ENCODE measurements at places on chromosomes 2 and 18.

DNA sequence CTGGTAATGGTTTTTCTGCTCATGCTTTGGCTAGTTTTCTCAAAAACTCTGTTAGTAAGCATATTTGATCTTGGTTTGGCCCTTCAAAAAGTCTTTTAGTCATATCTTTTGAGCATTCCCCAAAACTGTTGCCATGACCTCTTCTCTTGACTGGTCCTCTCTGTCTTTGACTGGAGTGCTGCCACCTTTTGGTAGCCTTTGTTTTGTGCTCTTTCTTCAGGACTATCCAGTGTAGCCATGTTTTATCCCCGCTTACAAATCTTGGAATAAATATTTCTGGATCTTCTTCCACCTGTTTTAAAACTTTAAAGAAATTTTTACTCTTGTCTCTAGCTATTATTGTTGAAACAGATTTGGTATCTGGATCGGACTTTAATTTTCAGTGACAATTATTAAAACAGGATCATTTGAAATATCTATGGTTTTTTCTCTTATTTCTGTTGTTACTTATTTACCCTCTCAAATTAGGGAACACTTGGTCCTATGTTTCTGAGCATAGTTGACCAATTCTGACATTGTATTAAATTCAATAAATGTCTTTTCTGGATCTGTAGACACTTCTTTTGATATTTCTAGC is 965 bp upstream of the ELOA2 start:
- DNase-seq: no peak

DNA sequence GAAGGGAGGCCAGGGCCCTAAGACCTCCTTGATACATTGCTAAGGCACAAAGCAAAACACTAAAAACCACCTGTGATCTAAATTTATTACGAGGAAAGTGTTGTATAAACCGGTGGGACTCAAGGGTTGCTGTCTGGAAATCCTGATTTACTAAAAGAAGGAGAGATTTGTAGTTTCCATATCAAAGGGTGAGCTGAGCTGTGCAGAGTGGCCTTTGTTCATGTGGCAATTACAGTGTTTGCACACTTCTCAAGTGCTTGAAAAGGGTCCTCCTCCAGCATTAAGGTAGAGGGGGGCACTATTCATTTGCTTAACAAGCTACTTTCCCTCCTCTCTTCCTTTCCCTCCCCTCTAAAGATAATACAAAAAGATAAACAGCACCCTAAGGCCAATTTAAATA is 30.5 kb upstream of the ITGA4 start:
- no peak for DNase-seq

DNA sequence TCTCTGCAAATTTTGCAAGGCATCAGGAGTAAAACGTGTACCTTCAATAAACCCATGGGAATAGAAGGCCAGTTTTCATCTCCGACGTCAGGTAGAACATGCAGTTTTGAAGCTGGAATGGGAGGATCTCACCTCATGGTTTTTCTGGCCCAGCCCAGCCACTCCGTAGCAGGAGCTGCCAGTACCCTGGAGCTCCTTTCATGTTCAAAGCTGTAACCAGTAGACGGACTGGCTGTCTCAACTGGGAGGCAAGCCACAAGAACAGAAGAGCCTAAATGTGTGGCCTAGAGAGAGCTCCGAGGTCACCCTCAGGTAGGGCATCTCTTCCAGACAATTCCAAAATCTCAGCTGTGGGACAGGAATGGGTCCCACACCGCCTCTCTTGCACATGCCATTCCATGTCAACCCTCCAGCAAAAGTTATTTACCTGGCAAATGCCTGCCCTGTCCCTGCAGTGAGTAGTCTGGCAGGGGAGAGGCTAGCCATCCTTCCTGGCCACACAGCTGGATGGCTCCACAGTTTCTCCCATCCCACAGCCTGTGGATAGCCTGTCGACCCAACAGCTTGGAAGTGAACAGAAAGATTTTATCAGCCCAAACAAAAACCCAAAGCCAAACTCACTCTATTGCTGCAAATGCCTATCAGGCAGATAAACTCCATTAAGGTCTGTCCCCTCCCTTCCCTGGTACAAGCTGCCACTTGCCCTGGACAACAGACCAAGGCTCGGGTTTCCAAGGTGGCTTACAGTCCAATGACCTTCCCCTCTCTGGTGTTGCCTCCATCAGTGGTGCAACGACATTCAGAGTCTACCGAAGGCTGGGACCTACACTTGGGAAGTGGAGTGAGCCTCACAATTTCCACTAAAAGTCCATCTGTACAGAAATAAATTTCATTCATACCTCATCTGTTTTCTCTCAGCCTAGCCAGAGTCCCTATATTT is 27.8 kb downstream of the CRACDL start:
- DNase-seq: no peak

GRCh38 chr2:66565291-66565690 is 130.4 kb downstream of the MEIS1 start:
- DNase-seq: no peak

GRCh38 chr2:108579623-108580022 is 45.4 kb downstream of the LIMS1 start:
- no peak for DNase-seq

DNA sequence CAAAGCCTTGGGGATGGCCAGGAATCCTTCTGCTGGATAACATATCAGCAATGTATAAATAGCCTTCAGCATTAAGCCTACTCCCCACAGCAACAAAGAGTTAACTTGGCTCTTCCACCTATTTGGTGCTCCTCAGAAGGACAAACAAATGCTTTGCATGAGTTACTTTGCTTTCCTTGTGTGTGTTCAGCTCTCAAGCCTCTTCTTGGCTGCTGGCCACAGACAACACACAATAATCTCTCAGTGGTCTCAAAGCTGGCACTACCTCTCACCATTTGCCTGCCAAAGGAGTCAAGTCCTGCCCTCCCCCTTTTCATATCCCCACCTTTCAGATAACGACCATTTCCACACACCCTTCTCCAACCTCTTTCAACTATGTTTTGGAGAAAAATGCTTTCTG is 17.5 kb downstream of the FTCDNL1 start:
- no peak for DNase-seq

DNA sequence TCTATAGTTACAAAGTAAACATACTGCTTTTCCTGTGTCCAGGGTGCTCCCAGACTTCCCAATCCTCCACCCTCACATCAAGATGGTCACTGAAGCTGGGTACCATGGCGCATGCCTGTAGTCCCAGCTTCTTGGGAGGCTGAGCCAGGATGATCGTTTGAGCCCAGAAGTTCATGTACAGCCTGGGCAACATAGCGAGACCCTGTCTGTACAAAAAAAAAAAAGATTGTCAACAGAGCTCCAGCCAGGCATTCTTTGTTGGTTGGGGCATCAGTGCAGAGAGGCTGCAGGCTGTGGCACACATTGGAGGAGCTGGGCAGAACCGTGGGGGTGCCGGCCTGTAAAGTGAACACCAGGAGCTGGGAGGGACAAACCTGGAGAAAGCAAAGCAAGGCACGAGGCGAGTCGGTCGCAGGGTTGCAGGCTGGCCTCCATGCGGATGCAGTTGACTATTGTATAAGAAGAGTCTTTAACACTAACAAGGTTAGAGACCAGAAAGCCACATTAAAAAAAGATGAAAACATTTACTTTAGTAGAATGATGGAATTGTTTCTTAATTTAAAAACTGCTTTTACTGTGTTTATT is 51.8 kb downstream of the ACOXL start:
- no peak for DNase-seq

DNA sequence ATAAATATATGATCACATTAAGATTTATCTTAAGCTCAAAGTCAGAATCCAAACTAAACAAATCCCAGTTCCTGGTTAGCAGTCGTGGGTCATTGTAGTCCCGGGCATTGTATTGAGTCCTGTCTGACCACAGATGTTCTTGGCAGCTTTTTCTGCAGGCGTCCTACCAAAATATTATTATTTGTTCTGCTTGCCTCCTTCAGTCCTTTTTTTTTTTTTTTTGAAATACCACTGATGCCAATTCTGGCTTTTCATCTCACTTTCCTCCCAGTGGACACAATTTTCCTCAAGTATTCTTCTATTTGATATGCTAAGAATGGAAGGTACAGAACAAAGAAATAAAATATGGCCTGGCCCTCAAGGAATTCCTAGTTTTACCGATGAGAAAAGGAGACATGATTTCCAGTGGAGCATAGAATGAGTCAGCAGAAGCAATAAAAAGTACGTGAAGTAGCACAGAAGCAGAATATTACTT is 151.6 kb downstream of the CSRNP3 start:
- no peak for DNase-seq

All from activated gamma-delta T cell treated with anti-CD3 and anti-CD28 coated beads, Interleukin-2, amount 50 U/mL, for 16 hours (primary cell).